Left ventricle myocardium superior (tissue), 1 donor: ENCODE measurements at places on chromosomes 6 and 20.

GRCh38 chr6:142696123-142697000 lies 248.6 kb downstream of the HIVEP2 start:
- peak; percentile 30 for DNase-seq

DNA sequence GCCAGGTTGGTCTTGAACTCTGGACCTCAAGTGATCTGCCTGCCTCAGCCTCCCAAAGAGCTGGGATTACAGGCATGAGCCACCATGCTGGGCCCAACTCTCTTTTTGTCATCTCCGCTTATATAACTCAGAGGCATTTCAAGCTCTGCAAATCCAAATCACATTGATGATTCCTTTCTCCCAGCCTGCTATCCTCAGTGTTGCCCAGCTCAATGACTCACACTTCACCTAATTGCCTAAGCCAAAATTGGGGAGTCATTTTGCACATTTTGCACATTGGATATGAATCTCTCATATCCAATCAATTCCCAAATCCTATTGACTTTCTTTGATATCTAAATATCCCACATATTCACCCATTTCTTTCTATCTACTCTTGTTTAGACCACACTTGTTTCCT lies 3.9 kb downstream of the UTRN start:
- DNase-seq, result no peak

- DNase-seq, result no peak
Measured at GRCh38 chr6:113876695-113877094, 19.6 kb downstream of the MARCKS start.

DNA sequence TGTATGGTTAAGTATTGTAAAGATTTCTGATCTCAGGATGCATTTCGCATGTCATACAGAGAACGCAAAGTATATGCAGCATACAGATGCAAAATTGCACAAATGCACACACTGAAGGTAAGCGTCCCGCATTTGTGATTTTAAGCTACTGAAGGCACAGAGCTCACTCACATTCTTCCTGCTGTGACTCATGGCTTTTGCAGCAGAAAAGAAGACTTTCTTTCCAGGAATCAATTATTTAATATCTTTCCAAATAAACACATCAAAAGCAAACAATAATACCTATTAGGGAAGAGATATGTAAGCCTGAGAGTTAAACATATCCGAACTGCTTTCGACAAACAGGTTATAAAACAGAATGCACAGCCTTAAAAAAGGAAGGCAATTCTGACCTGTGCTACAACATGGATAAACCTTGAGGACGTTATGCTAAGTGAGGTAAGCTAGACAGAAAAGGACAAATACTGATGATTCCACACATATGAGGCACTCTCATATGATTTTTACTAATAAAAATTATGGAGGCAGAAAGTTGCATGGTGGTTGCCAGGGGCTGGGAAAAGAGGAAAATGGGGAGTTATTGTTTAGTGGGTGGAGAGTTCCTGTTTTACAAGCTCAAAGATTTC lies 109.0 kb downstream of the TFAP2A start:
- no peak for DNase-seq
